ENCODE measurements at places on chromosomes 4 and X.
A peak's percentile ranks its signal among the peaks of the same experiment; 100 is the strongest.

- DNase-seq: no peak
Observed at GRCh38 chr4:10226756-10227155, 110.2 kb upstream of the WDR1 start.

GRCh38 chrX:80335062-80335830 is 85.0 kb upstream of the TENT5D start:
- DNase-seq: no peak

DNA sequence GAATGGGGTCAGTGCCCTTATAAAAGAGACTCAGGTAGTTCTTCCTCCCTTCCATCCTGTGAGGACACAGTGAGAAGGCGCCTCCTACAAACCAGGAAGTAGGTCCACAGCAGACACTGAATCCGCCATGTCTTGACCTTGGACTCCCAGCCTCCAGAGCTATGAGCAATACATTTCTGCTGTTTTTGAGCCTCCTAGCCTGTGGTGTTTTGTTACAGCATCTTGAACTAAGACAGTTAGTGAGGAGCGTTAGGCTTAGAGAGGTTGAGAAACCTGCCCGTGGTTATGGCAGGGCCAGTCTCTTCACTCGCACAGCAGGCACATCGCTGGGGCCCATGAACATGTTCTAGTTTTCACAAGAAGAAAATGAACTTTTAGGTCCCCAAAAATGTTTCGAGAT is 19.7 kb downstream of the SHROOM2 start:
- DNase-seq: no peak

GRCh38 chr4:26192899-26193869 is 127.6 kb upstream of the RBPJ start:
- DNase-seq: peak; percentile 11

DNA sequence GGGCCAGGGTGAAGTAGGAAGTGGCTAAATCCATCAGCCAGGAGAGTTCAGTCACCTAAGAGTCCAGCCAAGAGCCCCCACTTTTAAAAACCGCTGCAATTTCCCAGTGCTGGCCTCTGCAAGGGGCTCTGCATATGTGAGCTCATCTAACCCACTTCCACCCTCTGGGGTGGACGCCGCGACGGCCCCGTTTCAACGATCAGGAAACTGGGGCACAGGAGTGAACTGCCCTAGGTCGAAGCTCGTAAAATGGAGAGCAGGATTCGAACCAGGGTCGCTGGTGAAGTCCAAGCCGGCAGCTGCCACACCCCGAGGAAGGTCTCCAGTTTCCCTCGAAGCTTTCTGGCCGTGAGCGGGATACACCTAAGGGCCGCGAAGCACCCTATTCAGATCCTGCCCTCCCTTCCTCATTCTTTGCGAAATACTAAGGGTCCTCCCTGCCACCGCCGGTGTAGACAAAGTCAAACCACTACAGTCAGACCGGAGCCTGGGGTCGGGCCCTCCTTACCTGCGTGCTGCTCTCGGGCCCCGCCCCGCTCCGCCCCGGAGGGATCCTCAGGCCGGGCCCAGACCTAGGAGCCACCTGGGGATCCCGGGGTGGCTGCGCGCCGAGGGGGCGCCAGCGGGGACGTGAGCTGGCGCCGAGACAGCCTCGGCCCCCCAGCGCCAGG is 446 bp downstream of the EVC2 start:
- no peak for DNase-seq
